ENCODE measurements at places on chromosomes 6 and 20.

DNA sequence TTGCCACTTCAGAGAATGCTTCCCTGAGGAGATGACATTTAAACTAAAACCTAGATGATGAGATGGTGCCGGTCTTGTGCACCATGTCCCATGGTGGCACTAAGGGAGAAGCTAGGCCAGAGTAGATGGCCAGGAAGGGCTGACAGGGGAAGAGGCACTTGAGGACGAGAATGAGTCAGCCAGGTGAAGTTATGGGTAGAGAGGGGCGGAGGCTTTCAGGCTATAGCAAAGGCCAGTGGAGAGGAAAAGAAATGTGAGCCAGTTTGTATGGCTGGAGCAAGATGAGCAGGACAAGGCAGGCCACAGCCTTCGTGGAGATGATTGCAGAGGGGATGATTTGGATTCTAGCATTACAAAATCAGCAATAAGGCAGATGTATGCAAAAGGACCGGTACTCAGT is 44.7 kb upstream of the ADGRF4 start:
- no peak for DNase-seq

DNA sequence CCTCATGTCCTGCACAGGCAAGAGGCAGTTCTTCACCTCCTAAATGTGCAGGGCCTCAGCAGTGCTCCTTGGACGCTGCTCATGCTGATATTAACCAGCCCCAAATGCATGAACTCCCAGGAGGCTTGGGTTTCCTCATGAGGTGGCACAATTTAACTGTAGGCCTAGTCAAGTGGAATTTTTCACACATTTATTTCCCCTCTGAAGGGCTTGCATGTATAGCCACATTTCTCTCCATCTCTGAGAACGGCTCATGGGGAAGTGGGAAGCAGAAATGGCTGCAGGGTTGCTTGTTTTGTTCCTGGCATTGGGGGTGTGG is 72.8 kb upstream of the PAX1 start:
- DNase-seq = no peak

GRCh38 chr20:32411955-32412706 is 54.0 kb downstream of the ASXL1 start:
- DNase-seq = no peak

DNA sequence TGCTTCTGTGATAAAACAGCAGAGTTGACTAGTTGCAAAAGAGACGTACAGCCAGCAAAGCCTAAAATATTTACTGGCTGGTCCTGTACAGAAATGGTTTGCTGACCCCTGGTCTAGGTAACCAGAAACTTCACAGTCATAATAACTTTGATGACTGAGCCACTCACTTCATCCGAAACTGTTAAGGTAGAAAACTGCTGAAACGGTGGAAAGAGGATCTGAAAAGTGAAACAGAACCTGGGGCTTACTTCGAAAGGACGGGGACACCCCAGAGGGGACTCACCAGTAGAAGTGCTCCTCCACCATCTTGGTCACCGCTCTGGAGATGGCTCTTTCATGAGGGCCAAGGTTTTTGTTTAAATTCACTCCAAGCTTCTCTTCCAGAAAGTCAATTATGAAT is 16.4 kb downstream of the FAXC start:
- DNase-seq = no peak

DNA sequence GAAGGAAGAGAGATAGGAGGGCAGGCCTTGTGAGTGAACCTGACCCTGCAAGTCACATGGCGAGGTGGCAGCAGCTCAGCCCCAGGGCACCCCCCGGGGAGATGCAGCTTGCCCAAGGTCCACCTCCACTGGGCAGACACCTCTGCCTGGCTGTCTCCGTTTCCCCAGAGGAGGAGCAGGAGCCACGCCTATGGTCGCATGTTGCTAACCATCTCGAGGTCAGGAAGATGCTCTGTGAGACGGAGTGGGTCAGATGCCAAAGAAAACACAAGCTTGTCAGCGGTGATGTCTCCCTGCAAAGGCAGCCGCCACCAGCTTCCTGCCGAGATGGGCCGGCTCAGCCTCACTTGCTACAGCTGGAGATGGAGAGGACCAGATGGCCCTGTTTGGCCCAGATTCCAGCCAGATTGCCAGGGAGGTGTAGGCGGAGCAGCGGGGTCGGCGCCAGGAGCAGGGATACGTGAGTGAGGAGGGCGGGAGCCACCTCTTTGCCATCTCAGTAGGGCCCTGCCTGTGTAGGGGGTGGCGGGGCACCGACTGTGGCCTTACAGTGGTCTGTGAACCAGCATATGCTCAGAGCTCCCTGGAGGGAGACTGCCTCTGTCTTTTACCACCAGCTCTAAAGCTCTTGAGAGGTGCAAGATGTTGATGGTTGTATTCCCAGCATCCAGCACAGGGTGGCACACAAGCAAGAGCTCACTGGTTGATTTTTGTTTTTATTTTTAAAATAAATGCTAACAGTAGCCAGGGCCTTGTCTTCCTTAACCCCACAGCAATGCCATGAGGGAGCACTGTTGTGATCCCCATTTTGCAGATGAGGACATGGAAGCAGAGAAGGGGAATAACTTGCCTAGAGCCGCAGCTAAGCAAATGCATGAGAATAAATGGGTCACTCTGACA is 42.9 kb upstream of the FAM83D start:
- no peak for DNase-seq

GRCh38 chr6:16969699-16970655 is 131.9 kb upstream of the STMND1 start:
- no peak for DNase-seq

GRCh38 chr6:112203577-112204349 is 50.6 kb downstream of the LAMA4 start:
- peak; percentile 77 for DNase-seq

DNA sequence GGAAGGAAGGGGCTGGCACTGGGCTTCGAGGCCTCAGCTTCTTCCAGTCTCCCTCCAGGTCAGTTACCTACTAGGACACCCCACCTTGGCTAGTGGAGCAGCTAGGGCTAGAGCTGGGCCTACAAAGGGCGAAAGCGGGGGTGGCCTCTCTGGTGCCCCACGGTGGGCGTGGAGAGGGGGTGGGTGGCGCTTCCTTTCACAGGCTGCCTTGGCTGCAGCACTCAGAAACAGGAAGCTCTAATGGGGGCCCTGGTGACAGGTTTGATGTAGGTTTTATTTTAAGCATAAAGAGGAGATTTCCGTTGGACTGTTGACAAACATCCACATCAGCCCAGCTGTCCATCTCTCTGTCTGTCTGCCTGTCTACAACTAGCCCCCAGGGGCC is 13.4 kb downstream of the FAM110A start:
- no peak for DNase-seq

- no peak for DNase-seq
Observed at GRCh38 chr6:132663661-132664060, 4.7 kb upstream of the TAAR1 start.
